ENCODE measurements at places on chromosomes 12 and 14. TPM values are rescaled to one million over a fixed set of nuclear protein-coding genes. Genes with fewer than 3 reads are reported as not detected.
A peak's percentile ranks its signal among the peaks of the same experiment; 100 is the strongest.

DNA sequence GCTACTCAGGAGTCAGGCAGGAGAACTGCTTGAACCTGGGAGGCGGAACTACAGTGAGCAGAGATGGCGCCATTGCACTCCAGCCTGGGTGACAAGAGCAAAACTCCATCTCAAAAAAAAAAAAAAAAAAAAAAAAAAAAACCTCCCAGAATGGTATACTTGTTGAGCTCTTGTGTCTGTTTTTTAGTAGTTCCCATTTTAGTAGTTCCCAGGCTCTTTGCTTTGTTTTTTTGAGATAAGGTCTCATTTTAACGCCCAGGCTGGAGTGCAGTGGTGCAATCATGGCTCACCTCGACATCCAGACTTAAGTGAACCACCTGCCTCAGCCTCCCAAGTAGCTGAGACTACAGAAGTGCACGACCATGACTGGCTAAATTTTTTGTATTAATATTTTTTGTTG, 13.4 kb downstream of the ATXN2 start:
- no peak overlapping the region for H3K4me3 ChIP-seq
- H3K27me3 ChIP-seq = no peaks in the 10 kb centered on the region
- H3K36me3 ChIP-seq = peaks cover 4% of the 10 kb centered on the region
- H3K27ac ChIP-seq = no peak overlapping the region
- peaks cover 3% of the 10 kb centered on the region for H3K4me1 ChIP-seq

- peaks cover 15% of the 10 kb centered on the region for H3K27me3 ChIP-seq
- H3K4me3 ChIP-seq = peak overlapping the region; percentile 8
- peaks cover 7% of the 10 kb centered on the region for H3K4me1 ChIP-seq
- no peak overlapping the region for H3K27ac ChIP-seq
- H3K36me3 ChIP-seq = no peaks in the 10 kb centered on the region
Measured at GRCh38 chr14:99117671-99118045, 154.3 kb downstream of the BCL11B start.

DNA sequence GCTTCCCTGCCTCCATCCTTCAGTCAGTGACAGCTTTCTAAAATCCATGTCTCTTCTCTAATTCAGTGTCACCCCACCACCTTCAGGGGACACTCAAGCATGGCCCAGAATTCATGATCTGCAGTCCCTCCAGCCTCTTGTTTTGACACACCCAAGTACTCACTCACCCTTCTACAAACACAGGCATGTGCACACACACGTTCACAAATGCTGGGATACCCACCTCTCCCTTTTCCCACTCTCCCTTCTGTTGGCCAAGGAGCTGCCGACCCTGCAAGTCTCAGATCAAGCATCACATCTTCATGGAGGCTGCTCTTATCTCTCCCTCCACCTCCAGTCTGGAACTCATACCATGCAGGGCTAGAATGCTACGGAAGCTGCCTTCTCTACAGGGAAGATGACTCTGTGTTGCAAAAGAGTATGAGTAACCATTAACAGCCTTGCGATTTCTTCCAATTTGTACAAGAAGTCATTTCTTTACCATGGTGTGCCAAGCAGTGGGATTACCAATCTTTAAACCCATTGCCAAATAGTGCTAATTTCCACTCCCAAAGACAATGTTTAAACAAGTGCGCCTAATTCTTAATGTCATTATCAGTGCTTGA, 196.1 kb downstream of the BCL11B start:
- no peak overlapping the region for H3K27ac ChIP-seq
- no peaks in the 10 kb centered on the region for H3K27me3 ChIP-seq
- no peaks in the 10 kb centered on the region for H3K36me3 ChIP-seq
- no peak overlapping the region for H3K4me3 ChIP-seq
- H3K4me1 ChIP-seq = peaks cover 25% of the 10 kb centered on the region

GRCh38 chr14:95256002-95256775, 63.5 kb downstream of the CLMN start:
- no peaks in the 10 kb centered on the region for H3K4me1 ChIP-seq
- H3K4me3 ChIP-seq = no peak overlapping the region
- H3K27ac ChIP-seq = no peak overlapping the region
- DNase-seq = no peak
- no peaks in the 10 kb centered on the region for H3K36me3 ChIP-seq
- H3K27me3 ChIP-seq = peaks cover under 1% of the 10 kb centered on the region

- no peaks in the 10 kb centered on the region for H3K4me1 ChIP-seq
- H3K4me3 ChIP-seq = no peak overlapping the region
- H3K27ac ChIP-seq = no peak overlapping the region
- H3K27me3 ChIP-seq = no peaks in the 10 kb centered on the region
Measured at GRCh38 chr12:5626151-5626550, 194.2 kb downstream of the NTF3 start.

DNA sequence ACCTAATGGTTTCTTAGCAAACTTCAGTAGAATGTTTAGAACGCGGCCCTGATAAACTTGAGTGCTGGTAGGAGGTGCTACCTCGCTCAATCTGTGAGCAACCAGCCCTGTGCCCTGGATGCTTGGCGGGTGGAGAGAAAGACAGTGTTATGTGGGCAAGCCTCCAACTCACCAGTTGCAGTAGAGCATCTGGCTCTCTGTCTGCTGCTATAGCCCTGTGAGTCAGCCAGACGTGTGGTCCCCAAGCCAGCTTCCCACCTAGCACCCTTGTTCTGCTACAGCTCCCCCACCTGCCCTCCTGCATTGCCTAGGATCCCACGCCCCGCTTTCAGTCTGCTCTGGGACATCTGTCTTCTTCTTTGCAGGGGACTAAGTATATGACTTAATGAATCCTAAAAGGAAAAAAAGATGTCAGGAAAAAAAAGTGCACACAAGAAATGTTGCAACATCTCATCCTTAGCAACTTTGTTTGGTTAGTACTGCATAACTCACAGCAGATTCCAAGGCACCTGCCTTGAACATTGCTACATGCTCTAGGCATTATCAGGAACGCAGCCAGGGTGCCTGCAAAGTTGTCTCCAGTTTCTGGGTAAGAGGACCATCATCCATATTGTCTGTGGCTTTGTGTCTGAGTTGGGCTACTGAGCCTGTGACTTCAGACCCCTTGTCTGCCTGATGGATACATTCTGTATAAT, 13.6 kb downstream of the SNRNP35 start:
- H3K4me3 ChIP-seq = no peak overlapping the region
- no peak for DNase-seq
- H3K4me1 ChIP-seq = peaks cover 23% of the 10 kb centered on the region
- peaks cover 13% of the 10 kb centered on the region for H3K36me3 ChIP-seq

- no peaks in the 10 kb centered on the region for H3K27me3 ChIP-seq
- H3K36me3 ChIP-seq = no peaks in the 10 kb centered on the region
- peaks cover 40% of the 10 kb centered on the region for H3K4me1 ChIP-seq
- DNase-seq = no peak
Measured at GRCh38 chr14:68938271-68939150, 40.6 kb downstream of the ACTN1 start.

The INHBC gene
- not detected for total RNA-seq

The NRXN3 gene
- not detected for total RNA-seq

DNA sequence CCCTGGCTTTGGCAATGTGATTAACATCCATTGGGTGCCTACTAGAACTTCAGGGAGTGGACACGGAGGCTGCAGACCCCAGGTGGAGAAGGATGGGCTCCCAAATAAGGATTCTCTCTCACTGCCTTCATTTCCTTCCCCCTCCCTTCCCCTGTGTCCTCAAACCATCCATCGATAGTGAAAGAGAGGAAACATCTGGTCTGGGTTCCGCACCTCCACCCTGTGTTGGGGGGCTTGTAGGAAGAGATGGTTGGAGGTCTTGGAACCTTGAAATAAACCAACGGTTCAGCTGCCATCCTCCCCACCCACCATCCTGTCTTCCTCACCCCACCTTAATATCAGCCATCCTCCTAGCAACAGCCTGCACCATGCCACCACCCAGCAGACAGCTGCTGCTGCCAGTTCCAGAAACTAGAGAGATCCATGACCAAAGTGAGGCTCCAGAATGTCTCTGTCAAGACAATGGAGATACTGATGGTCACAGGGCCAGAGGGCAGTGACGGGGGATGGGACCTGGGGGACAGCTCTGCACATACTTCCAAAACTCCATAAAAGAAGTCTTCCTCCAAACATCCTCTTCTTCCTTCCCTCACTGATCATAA, 153.1 kb upstream of the CCND2 start:
- peak overlapping the region; percentile 54 for H3K27ac ChIP-seq
- no peaks in the 10 kb centered on the region for H3K36me3 ChIP-seq
- no peak for DNase-seq
- peaks cover 59% of the 10 kb centered on the region for H3K4me1 ChIP-seq

The ANG gene
- 1.6 TPM for total RNA-seq

DNA sequence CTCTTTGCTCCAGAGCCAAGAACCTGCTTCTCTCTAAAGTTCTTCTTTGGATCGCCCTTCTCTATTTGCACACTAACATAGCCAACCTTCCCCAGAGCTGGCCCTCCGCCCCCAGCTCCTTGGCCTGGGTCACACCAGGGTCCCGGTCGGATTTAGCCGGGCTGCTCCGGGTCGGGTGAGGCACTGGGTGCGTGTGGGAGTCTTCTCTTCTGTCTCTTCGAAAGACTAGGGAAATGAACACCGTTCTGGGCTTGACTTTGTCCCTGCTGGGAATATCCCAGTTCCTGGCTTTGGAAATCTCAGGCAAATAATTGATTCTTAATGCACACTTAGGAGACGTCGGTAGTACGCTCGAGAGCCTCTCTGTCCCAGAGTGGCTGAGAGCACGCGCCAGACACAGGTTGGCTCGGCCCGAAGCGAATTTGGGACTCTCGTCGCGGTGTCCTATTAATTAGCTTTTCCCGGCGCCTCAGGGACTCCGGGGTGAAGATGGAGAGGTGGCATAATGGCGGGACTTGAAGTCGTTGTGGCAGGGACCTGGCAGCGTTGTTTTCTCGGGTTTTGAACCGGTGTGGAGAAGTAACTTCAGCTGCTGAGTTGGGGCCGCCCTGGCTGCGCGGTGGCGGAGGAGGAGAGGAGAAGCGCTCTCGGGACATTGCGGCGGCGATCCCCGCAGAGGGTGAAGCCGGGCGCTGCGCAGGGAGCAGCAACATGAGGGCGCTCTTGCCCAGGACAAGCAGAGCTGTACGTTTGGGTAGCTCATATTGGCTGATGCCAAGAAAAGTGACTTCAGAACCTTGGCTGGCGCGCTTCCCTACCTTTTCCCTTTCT, 7.5 kb downstream of the FOXG1 start:
- H3K36me3 ChIP-seq = no peaks in the 10 kb centered on the region
- peaks cover 63% of the 10 kb centered on the region for H3K27me3 ChIP-seq
- peak overlapping the region; percentile 46 for H3K27ac ChIP-seq
- H3K4me1 ChIP-seq = no peaks in the 10 kb centered on the region
- H3K4me3 ChIP-seq = no peak overlapping the region

- no peaks in the 10 kb centered on the region for H3K36me3 ChIP-seq
- H3K4me1 ChIP-seq = peaks cover 5% of the 10 kb centered on the region
- no peak overlapping the region for H3K4me3 ChIP-seq
- no peak overlapping the region for H3K27ac ChIP-seq
- DNase-seq = no peak
Measured at GRCh38 chr12:52448228-52448627, 3.7 kb downstream of the KRT6B start.

DNA sequence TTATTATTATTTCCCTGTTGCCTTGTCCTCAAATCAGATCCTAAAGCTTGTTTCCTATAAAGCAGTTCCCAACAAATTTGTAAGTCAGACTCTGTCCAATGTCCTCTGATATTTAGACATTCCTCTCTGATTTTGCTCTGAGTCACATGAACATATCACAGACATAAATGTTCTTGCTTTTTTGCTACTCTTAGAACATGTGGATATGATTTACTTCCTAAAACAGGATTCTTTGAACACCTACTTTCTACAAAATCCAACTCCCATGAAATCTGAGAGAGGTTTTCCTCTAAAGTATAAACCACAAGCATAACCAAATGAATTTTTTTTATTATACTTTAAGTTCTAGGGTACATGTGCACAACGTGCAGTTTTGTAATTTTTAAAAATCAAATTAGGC, 181.3 kb upstream of the SLC38A2 start:
- no peaks in the 10 kb centered on the region for H3K27me3 ChIP-seq
- DNase-seq = no peak
- H3K4me3 ChIP-seq = no peak overlapping the region

The LTBP2 gene
- total RNA-seq = 0.12 TPM

The COA8 gene
- total RNA-seq = 24.7 TPM

- H3K4me3 ChIP-seq = no peak overlapping the region
- H3K27ac ChIP-seq = no peak overlapping the region
- no peak for DNase-seq
- H3K27me3 ChIP-seq = peaks cover 33% of the 10 kb centered on the region
- no peaks in the 10 kb centered on the region for H3K36me3 ChIP-seq
- H3K4me1 ChIP-seq = no peaks in the 10 kb centered on the region
Measured at GRCh38 chr14:77131206-77131605, 10.4 kb downstream of the ZDHHC22 start.

DNA sequence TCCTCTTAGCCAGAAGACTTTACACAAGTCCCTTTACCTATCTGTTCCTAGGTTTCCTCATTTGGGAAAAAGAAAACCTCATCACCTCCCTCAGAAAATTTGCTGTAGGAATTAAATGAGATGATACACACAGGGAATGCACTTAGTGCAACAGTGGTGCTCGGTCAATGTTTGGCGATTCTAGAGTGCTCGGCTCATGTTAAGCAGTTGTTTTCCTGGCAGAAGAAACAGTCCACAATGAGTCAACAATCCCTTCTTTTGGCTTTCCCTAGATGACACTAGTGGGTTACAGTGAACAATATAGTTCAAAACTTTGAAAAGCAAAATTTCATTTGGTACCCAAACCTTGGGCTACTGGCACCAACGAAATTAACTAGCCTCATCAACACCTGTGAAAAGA, 3.9 kb upstream of the TMEM233 start:
- H3K27ac ChIP-seq = no peak overlapping the region
- H3K36me3 ChIP-seq = no peaks in the 10 kb centered on the region
- no peaks in the 10 kb centered on the region for H3K4me1 ChIP-seq
- no peak for DNase-seq
- no peak overlapping the region for H3K4me3 ChIP-seq

The CIPC gene
- total RNA-seq = 14.4 TPM

GRCh38 chr12:2295941-2296461, 243.2 kb downstream of the CACNA1C start:
- H3K27ac ChIP-seq = no peak overlapping the region
- H3K36me3 ChIP-seq = no peaks in the 10 kb centered on the region
- H3K4me3 ChIP-seq = no peak overlapping the region
- no peaks in the 10 kb centered on the region for H3K27me3 ChIP-seq
- H3K4me1 ChIP-seq = peaks cover 18% of the 10 kb centered on the region

GRCh38 chr12:122366685-122367475, 55.6 kb downstream of the CLIP1 start:
- peaks cover 22% of the 10 kb centered on the region for H3K36me3 ChIP-seq
- H3K4me1 ChIP-seq = peaks cover 16% of the 10 kb centered on the region
- no peak for DNase-seq

GRCh38 chr14:68442828-68443629, 349.8 kb downstream of the ZFP36L1 start:
- H3K27ac ChIP-seq = no peak overlapping the region
- H3K4me3 ChIP-seq = no peak overlapping the region
- H3K4me1 ChIP-seq = no peaks in the 10 kb centered on the region
- H3K36me3 ChIP-seq = peaks cover 2% of the 10 kb centered on the region
- no peak for DNase-seq

GRCh38 chr14:99350751-99351150, 78.8 kb upstream of the BCL11B start:
- peaks cover 2% of the 10 kb centered on the region for H3K27me3 ChIP-seq
- H3K4me1 ChIP-seq = no peaks in the 10 kb centered on the region
- no peak overlapping the region for H3K4me3 ChIP-seq

- no peak overlapping the region for H3K4me3 ChIP-seq
- H3K27ac ChIP-seq = no peak overlapping the region
- H3K27me3 ChIP-seq = peaks cover 89% of the 10 kb centered on the region
- no peak for DNase-seq
- peaks cover 8% of the 10 kb centered on the region for H3K4me1 ChIP-seq
- peaks cover 9% of the 10 kb centered on the region for H3K36me3 ChIP-seq
Measured at GRCh38 chr14:56803816-56804535, 6.3 kb downstream of the OTX2 start.

The NUAK1 gene
- not detected for total RNA-seq

Measured in activated CD4-positive, alpha-beta T cell treated with anti-CD3 and anti-CD28 coated beads, Interleukin-2, amount 10 ng/mL, durations not matched to agents 7 days and 5 days (primary cell).